Renal pelvis (tissue), 12 donors: ENCODE measurements at places on chromosomes 16 and 17.

- no peak for DNase-seq
Observed at GRCh38 chr17:61718022-61718421, 127.0 kb upstream of the NACA2 start.

- DNase-seq: no peak
Observed at GRCh38 chr16:25109643-25110042, 1.9 kb upstream of the LCMT1 start.

DNA sequence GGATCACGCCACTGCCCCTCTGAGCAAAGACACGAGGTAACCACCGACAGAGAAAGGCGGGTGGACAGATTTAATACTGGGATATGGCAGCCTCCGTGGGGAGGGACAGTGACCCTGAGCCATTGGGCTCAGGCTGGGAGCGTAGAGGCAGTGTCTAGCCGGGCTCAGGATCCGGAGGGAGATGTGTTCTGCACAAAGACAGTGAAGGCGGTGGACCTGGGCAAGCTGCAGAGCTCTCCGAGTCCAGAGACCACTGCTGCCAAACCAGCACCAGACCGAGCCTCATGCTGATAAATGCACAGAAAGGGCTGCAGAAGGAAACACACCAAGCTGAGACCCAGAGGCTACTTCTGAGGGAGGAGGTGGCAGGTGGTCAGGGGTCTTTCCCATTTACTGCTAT, 26.5 kb upstream of the MTSS2 start:
- DNase-seq: no peak

- DNase-seq: no peak
Observed at GRCh38 chr17:16569358-16569712, 331 bp upstream of the ZNF287 start.

- DNase-seq: no peak
Observed at GRCh38 chr16:78930561-78930960, 670.0 kb downstream of the MAF start.

GRCh38 chr16:15775663-15776304, 81.0 kb downstream of the MYH11 start:
- no peak for DNase-seq

DNA sequence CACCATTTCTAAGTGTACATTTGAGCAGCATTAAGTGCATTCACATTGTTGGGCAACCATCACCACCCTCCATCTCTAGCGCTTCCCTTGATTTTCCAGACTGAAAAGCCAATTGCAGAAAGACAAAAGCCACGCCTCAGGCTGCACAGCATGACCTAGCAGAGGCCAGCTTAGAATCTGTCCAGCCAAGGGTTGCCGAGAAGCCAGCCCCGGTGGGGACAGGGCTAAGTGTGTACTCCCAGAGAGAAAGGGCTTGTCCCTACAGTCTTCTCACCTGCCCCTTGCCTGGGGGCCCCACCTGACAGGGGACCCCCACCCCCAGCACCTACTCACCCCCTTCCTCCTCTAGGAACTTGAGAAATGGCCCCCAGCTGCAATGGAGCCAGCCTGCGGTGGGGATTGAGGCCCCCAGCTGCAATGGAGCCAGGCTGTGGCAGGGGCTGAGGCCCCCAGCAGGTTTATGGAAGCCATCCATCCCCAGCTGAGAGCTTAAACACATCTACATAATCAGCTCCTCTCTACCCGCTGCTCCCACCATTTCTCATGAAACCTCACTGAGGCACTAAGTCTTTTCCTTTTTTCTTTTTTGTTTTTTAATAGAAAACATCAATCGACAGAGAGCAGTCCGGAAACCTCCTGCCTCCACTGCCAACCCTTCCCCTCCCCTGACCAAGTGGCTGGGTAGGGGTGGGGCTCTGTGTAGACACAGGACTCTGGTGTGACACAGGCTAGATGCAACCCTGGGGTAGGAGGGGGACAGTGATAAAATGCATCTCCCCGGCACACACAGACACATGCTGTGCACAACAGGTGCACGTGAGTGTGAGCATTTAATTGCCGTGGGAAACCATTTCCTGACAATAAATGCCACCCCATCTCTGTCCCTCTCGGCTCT, 77.9 kb downstream of the CCT6B start:
- DNase-seq: no peak

- no peak for DNase-seq
Observed at GRCh38 chr17:40506786-40507185, 5.4 kb upstream of the TNS4 start.

DNA sequence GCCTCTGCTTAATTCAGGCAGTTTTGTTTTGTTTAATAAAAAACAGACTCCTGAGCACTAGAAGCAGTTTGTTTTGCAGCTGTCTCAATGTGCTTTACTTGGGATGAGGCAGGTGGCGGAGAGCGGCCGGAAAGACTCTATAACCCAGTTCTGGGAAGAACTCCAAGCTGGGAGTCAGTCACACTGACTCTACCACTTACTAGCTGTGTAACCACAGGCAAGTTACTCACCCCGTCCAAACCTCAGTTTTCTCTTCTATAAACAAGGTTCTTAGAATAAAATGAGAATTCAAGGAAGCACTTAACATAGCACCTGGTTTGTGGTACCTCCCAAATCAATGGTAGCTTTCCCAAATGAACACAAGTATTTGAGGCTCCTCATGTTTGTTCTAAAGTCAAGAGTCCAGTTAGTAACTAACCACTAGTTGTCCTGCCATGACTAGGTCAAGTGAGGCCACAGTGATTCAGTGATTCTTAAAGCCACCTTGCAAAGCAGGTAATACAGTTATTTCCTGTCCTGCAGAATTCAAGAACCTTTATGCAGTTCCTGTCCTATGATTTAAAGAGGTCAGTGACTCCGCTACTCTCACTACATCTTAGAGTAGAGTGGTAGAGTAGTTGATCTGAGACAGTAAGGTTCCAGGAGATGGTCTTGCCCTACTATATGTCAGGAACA, 2.7 kb downstream of the TXNDC17 start:
- no peak for DNase-seq

DNA sequence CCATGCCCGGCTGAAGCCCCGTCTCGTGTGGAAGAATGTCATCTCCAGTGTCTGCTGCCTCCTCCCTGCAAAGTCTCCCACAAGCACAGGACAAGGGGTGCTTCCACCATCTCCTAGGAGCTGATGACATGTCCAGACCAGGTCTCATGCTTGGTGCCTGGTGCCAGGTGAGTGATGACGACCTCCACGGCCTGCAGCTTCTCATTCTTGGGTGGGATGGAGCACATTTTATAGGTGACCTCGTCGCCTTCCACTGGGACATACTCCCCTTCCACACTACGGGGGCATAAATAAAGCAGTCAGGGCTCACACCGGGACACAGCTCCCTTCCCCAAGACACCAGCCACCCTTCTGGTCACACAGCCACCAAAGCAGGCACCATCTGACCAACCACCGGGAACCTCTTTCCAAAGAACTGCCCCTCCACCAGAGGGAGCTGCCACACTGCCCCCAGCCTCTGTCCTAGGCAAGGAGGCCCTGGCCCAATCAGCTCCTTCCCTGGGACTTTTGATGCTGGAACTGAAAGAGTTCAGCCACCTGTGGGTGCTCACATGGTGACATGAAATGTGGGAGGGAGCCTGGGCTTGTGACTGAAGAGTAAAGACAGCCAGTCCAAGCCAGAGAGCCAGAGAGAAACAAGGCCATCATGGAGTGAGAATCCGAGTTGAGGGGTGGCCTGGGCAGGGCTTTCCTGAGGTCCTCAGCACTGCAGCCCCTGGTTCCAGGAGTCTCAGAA, 13.6 kb downstream of the CARHSP1 start:
- DNase-seq: no peak

GRCh38 chr17:73952480-73953205, 250.8 kb upstream of the RPL38 start:
- DNase-seq: no peak

GRCh38 chr17:81713556-81714411, 1.7 kb downstream of the SLC25A10 start:
- no peak for DNase-seq

- peak; percentile 28 for DNase-seq
Observed at GRCh38 chr17:73091770-73092522, 542 bp downstream of the SLC39A11 start.

GRCh38 chr16:635573-636205, 416 bp downstream of the METTL26 start:
- DNase-seq: no peak

DNA sequence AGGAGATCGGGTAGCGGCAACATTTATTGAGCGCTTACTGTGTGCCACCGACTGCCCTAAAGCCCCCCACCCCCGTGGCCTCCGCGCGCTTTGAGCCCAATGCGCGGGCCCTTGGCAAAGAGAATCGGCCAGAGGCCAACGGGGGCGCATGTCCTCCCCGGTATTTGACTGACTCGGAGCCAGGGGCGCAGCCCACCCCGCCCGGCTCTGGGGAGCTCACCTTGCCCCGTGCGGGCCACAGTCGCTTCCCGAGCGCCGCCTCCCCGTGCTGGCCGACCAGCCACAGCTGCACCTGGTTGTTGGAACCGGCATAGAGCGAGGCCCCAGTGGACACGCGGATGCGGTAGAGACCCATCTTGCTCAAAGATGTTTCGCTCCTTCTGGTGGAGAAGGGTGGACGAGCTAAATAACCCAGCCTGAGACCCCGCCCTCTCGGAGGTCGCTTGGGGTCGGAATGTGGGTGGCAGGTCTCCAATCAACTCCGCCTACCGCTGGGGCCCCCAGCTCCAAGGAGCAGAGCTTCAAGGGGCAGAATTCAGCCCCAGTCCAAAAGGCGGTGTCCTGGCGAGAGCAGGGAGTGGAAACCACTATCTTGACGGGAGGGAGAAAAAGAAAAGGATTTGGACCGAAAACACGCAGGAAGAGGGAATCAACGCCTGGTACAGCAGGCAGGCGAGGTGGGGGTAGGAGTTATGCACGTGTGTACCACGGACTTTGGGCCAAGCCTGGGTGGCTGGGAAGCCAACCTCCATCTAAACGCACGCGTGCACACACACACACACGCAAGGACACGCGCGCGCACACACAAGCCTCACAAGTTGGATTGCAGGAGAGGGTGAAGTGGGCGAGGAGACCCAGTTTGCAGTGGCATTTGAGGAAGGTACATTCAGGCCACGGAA, at the start of gene ALOX15:
Gene ALOX15 (minus strand): TSS at position 382 of the 899 bp plus-strand sequence. CDS start 27 bp downstream, at position 355.
- no peak for DNase-seq

GRCh38 chr16:84283314-84284153, 11.1 kb upstream of the WFDC1 start:
- DNase-seq: no peak

- DNase-seq: no peak
Observed at GRCh38 chr17:48045316-48046001, 2.7 kb upstream of the NFE2L1 start.

DNA sequence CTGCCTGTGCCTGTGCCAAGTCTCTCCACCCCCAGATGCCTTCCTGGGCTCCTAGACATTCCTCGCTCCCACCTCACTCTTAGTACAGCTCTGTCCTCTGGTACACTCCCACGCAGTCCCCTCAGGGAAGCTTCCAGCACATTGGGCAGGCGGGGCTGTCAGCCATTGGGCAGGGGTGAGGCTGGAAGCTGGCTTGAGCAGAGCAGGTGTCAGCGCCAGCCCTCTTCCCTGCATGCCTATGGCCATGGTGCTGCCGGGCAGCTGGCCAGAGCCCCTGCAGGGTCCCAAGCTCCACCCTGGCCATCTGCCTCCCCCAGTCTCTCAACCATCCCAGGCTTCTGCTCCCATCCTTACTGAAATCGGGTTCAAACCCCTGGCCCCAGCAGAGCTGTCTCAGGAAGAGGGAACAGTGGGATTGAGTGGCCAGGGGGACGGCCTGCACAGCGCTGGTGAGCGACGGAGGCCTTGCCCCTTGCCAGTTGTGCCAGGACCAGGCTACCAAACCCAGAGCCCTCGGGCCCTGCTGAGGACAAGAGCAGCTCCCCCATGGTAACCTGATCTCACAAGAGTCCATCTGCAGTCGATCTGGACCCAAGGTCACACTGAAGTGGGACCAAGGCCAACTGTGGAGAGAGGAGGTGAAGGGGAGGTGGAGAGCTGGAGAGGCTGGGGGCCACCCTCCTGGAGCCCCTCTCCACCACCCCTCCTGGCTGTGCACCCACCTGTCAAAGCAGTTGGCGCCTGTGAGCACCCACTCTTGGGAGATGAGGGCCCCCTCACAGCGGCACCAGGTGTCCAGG, 2.4 kb upstream of the B9D1 start:
- no peak for DNase-seq

DNA sequence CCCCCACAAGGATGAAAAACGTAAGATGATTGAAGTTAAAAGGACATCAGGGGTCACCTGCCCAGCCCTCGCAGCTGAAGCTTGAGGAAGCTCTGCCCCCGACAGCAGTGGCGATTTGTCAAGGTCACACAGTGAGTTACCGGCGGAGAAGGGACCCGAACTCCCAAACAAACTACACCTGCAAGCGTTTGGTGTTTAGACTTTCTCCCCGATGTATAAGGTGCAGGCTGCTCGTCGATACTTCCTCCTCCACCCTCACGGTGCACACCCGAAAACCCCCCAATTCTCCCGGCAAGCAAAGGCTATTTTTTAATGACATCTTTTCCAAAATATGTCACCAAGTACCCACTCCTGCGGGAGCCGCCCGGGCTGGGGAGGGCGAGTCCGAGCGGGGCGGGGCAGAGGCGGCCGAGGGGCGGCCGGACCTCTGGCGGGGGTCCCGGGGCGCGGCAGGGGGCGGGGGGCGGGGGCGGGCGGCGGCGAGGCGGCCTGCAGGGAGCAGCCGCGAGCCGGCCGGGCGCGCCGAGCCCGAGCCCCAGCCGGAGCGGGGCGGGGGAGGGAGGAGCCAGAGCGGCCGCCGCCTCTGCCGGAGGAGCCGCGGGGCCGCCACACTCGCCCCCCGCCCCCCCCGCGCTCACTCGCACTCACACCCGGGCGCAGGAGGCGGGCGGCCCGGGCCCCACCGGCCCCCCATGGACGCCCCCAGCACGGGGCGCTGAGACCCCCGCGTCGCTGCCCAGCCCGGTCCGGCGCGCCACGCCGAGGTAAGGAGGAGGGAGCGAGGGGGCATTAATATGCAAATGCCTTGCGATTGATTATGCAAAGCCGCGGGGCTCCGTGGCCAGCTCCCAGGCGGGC, at the start of gene THRA:
Gene THRA (plus strand): TSS at position 637 of the 858 bp plus-strand sequence. CDS start 11,524 bp downstream, outside the sequence.
- peak; percentile 58 for DNase-seq

DNA sequence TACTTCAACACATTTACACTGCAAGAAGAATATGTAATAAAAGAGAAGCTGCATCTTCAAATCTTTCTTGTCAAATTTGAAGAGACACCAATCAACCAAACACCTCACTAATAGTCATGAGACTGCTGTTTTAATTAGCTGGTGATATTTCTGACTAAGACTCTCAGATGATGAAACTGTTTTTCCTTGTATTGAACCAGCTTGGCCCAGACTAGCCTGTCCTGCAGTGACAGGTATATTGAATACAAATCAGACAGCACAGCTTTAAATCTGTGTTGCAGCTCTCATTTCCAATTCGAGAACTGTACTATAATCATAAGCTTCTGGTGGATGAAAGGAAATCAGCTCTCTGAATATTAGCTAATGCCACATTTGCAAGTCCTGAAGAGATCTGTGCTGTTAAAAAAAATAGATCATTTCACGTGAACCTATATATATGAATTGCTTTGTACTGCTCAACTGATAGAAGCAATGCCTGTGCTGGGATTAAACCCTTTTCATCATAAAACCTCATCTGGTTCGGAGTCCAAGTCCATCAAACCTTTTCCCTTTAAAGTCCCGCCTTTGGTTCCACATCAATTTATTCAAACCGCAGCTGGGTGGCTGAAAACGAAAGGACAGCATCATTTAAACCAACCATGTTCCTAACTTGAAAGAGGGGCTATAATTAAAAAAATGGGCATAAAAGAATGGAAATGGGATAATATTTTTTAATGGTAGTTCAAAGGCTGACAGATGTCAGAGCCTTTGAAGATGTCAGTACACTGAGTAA, 306.2 kb downstream of the CEP112 start:
- DNase-seq: peak; percentile 2
